ENCODE measurements at places on chromosomes 7 and 10.
A peak's percentile ranks its signal among the peaks of the same experiment; 100 is the strongest.

DNA sequence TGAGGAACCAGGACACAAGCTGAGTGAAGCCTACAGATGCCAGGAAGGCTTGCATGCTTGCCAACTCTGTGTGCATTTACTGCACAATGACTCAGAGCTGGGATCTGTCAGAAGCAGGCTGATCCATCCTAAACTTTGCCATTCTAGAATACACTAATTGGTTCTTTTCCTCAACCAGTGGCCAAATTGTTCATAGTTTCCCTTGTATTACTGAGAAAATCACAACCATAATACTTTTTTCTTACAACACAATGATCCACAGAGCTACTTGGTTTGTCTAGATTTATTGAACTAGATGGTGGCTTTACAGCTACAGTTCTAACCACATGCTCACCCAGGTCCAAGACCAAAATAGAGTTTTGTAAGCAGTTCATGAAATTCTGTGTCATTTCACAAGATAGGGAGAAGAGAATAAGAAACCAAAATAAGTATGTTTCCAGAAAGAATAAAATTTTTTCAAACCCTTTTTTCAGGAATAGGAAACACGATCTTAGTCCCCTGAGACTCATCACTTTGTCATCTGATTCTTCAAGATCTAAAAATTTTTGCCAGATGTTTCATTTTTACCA lies 21.0 kb upstream of the LRRC17 start:
- no peak for DNase-seq

DNA sequence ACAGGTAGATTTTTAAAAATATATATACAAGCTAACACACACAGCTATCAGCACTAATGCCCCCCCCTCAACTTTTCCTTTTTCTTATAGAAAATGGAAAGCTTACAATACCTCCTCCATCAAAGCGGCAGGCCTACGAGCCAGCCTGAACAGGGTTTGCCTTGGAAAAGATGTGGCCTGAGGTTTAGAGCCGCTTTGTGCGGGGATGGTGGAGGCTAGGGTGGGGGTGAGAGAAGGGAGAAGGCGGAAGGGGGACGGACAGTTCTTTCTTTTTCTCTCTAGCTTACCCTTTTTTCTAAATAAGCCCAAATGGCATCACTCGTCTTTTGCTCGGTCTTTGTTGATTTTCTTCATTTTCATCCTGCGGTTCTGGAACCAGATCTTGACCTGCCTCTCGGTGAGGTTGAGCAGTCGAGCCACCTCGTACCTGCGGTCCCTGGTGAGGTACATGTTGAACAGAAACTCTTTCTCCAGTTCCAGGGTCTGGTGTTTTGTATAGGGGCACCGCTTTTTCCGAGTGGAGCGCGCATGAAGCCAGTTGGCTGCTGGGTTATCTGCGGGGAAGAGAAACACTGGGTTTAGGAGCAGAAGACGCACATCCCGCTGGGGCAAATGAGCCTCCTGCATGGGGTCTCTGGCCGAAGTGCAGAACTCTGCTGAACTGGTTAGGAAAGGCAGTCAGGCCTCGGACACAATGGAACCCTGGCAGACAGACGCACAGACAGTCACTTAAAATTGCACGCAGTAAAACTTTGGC lies 1.9 kb downstream of the HOXA9 start:
- no peak for DNase-seq

GRCh38 chr7:100804681-100805431 lies 22.5 kb downstream of the EPHB4 start:
- DNase-seq, result no peak

GRCh38 chr7:26061678-26062603 lies 90.1 kb upstream of the NFE2L3 start:
- peak; percentile 40 for DNase-seq

DNA sequence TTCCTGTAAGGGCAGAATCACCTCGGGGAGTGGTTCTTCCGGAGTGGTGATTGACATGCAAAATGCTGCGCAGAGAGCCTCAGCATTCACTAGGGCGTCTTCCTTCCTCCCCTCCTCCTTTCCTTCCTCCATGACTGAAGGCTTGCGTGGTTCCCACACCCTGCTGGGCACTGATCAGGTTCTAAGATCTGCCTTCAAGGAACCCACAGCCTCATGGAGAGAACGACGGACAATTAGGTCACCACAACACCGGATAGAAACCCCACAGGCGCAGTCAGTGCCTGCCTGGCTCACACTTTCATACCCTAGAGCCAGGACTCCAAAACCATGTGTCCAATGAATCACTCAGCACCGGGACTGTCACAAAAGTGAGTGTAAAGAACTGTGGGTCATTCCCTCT lies 131.3 kb downstream of the DPP6 start:
- DNase-seq, result no peak

DNA sequence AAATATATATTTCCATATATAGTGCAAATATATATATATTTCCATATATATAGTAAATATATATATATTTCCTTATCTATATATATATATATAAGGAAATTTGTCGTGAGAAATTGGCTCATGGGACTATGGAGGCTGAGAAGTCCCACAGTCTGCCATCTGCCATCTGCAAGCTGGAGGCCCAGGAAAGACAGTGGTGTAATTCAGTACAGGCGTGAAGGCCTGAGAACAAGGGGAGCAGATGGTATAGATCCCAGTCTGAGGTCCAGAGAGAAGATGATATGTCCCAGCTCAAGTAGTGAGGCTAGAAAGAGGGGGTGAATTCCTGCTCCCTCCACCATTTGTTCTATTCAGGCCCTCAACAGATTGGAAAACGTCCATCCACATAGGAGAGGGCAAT lies 78.9 kb downstream of the MTPN start:
- no peak for DNase-seq

- no peak for DNase-seq
Observed at GRCh38 chr7:144862612-144863319, 26.9 kb upstream of the TPK1 start.

GRCh38 chr7:43536773-43537172 lies 46.1 kb upstream of the STK17A start:
- DNase-seq, result no peak

GRCh38 chr7:97499204-97499603 lies 232.7 kb upstream of the TAC1 start:
- peak; percentile 2 for DNase-seq

DNA sequence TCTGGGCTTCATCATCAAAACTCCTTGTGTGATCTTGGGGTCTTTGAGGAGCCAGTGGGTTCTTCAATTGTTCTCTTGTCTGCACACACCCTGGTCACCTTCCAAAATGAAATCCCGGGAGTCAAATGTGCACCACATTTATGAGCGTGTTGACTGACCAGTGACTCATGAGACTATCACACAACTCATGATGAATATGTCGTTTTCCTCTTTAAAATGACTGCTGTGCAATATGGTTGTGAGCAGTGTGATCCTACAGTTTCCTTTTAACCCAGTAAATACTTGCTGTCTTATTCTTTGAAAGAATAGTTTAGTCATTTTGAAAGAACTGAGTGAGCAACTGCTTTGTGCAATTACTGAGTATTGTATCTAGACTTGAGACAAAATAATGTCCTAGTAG lies 149.2 kb downstream of the DYNC1I1 start:
- DNase-seq, result no peak

GRCh38 chr10:73906524-73907447 lies 4.1 kb upstream of the PLAU start:
- DNase-seq, result no peak

DNA sequence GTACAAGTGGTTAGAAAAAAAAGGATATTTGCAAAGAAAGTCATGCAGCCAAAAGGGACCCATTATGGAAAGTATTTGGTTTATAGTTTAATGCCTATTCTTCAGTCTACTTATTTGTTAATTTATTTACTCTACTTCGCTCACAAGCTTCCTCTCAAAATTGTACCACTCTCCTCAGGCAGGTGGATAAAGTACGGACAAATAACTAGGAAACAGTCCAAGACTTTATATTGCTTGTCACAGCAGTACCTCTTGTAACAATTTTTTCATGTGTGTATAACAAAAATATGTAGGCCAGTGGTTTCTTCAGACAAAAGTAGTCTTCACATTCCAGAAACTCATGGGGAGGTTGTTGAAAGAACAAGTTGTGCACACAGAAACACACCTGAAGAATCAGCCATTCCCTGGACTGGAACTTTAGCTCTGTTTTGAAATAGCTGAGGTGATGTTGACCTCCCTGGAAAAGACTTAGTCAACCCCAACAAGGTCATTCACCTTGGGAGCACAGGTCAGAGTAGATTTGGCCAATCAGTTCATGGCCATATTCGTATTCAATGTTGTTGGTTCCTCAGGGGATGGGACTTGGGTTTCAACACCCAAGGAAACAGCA lies 73.4 kb downstream of the TES start:
- no peak for DNase-seq

- peak; percentile 73 for DNase-seq
Observed at GRCh38 chr7:139915864-139916716, 87.0 kb downstream of the TBXAS1 start.

- no peak for DNase-seq
Observed at GRCh38 chr10:48552946-48553564, 51.8 kb downstream of the ARHGAP22 start.

DNA sequence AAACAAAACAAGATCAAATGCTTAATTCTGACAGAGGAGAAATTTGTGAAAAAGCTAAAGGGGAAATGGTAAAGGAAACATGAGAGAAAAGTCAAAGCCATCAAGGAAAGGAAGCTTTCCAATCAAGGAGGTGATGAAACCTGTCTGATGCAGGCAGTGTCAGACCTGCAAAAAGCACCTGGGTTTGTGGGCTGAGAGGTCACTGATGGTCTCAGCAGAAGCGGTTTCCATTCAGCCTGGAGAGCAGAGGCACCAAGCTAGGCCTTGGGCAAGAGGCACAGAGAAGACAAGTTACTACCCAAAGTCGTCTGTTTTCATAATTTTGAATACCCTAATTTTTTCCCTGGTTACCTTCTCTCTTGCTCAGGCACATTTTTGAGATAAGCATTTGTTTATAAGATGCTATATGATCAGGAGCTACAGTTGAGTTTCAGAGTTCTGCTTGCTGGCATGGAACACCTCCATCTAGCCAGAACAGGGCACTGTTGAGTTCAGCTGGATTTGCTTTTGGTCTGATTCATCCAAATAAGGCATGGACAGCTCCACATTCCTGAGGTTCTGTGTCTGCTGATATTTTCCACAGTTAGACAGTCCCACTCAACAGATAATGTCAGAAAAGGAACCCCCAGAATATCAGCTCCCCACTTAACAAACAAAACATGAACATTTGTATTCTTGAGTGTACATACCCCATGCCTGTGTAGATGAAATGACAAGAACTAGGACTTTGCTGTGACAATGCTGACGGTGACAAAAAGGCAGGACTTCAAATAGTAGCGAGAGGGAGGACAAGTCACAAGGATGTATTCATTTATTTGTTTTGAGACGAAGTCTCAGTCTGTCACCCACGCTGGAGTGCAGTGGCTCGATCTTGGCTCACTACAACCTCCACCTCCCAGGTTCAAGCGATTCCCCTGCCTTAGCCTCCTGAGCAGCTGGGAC lies 4.9 kb upstream of the PPIA start:
- DNase-seq, result no peak

GRCh38 chr10:43236176-43236850 lies 30.6 kb downstream of the RASGEF1A start:
- no peak for DNase-seq

DNA sequence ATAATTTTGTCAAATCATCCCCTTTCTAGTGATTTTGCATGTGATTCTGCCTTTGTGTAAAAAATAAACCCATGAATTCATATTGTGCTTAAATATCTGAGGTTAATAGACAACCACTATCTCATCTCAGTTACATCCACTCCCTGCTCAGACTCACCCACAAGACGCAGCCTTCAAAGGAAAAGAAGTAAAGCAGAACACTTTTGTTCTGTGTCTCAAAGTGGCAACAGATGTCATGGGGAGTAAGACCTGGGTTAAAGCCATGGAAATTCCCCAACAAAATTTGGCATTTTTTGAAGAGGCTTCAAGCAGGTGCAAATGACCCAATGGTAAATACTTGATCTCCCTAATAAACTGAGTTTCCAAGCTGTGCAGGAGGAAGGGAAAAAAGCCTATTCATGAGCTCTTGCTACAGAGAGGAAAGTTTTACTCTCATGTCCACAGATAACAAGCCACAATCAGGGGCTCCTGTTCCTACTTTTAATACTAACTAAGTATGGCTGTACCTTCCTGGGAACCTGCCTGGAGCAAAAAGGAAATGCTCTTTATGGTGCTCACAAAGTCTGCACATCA lies 4.7 kb downstream of the CYP3A7 start:
- DNase-seq, result no peak

DNA sequence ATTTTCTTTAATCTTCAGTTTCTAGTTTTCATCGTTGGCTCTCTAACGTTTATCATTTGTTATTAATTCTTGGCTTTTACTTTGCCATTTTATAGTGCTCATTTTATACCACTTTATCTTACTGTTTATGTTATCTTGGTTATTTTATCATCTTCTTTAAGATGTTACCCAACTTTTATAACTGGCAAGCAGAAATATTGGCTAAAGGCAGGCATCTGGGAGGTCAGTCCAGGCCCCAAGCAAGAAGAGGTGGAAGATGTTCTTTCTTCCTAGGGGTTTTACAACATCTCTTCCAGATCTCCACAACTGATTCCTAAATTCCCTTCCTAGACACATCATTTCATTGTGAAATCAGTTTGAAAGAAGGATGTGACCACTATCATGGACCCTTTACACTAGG lies 208.1 kb downstream of the AHR start:
- no peak for DNase-seq

DNA sequence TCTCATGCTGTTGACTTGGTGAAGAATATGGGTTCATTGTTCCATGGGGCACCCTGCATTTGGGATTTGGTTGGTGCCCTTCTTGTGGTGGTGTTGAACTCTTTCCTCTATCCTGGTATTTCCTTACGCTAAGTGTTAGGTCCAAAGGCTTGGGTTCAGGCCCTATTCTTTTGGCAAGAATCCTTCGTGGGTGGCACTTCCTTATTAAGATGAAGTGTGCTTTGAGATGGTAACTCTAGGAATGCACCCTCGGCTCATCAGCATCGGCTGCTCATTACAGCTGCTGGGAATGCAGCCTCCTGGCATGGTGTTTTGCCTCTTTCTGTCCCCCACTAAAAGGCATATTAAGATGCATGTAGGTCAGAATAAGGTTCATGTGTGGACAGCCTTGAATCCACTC lies 380.7 kb downstream of the RPS24 start:
- no peak for DNase-seq

DNA sequence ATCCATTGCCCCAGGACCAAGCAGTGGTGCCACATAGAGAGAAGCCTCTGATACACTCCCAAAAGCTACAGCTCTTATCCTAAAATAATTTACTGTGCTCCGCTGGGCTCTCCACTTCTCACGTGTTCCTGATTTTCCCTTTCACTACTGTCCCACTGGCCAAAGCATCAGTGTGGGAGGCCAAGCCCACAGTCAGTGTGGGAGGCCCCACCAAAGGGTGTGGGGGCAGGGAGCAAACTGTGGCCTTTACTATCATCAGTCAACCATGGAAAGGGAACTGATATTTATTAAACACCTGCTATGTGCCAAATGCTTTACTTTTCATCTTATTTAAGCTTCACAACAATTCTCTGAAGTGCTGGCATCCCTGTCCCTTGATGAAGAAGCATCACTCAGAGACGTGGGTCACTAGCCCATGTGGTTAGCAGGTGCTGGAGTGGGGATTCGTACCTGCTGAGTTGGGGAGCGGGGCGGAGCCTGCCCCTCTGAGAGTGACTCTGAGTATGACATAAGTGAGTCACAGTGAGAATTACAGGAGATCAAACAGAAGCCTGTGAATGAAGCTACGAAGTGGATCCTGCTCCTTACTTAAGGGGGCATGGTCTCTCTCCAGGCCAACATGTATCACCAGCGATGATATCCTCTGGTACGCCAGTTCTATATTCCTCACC lies 50.4 kb downstream of the PYROXD2 start:
- DNase-seq, result no peak

- no peak for DNase-seq
Observed at GRCh38 chr10:54666192-54666591, 134.8 kb downstream of the PCDH15 start.

- DNase-seq, result no peak
Observed at GRCh38 chr7:19713676-19714075, 4.8 kb upstream of the POLR1F start.

Measured in GM18507 (cell line).